NCI-H1436 (cell line): ENCODE measurements at places on chromosomes 3 and 15.

DNA sequence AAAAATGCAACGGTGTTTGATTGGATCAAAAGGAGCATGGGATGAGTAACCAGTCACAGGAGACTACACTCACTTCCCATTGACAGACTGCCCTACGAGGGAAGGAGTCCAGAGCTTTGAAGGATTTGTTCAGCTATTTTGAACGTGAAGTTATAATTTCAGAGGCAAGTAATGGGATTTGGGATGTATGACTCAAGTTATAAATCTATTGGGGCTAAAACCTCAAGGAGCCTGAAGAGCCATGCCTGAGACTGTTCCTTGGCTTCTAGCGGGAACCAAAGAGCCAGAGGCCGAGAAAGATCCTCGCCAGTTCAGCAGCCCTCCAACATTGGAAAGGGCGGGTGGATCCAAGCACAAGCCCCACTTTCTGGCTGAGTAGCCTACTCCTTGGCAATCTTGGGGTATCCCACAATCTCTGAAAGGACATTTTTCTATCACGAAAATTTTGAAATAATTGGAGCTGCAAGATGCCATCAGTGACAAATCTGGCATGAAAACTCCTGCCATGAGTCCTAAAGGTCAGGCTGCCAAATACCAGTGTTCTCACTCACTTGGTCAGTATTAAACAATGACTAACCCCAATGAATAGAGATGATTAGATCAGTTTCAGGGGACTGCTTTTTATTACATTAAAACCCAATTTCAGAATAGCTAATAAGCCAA is 48.6 kb upstream of the SLCO2A1 start:
- no peak for DNase-seq

DNA sequence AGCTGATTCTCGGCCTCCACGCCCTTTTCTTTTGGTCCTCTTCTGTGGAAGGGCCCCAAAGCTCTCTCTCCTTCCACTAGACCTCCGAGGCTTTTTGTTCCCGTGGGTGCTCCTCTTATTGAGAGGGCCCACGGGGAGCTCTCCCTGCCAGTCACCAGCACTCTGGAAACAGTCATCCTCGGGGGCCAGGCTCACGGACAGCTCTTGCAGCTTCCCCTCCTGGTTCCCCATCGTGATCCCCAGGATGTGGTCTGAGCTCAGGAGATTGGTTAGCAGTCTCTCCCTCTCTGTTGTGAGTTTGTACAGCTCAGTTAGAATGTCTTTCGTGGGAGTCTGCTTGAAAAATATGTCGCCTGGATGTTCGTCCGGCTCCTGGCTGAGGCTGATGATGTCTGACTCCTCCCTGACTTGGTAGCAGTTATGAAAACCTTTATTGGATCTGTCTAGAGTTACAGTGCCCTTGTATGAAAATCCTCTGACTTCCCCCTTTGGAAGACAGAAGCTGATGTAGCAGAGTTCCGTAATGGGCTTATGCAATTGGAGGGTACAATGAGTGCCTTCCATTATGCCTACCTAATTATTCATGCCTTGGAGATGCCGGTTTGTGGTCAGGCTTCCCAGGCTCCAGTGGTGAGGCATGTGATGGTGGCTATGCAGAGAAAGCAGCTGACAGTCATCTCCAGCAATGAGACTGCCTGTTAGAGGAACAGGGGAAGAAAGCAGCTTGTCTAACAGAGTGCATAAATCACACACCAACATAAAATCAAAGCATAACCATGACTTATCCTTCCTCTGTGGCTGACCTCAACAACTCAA is 40.0 kb downstream of the FMN1 start:
- DNase-seq = no peak

DNA sequence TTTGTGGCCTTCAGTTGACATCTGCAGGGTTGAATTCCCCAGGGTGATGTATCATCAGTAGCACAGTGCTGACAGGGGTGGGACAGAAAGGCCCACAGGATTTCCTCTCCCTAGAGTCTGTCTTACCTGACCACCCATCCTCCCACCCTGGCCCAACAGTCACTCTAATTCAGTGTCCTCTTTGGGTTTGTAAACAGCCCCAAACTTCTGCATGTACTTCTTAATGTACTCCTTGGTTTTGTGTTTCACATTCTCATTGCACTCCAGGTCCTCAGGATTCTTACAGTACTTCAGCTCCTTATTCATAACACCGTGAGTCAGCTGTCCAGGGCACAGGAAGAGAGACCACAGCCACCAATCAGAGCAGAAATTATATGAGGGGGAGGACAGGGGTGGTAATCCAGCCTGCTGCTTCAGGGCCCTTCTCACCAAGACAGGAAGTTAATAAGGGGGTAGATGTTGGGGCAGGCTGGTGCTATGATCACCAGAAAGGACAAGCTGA is 37.5 kb downstream of the NBEAL2 start:
- no peak for DNase-seq

- DNase-seq = no peak
These were observed 32.6 kb downstream of the PDCD6IP start for GRCh38 chr3:33831053-33831452.

GRCh38 chr15:40367686-40368611 is 9.9 kb downstream of the DISP2 start:
- DNase-seq = peak; percentile 64

GRCh38 chr3:171121801-171122200 is 95.3 kb upstream of the SLC2A2 start:
- DNase-seq = no peak

- DNase-seq = no peak
These were observed 35.5 kb downstream of the ZBTB20 start for GRCh38 chr3:115111632-115112031.

DNA sequence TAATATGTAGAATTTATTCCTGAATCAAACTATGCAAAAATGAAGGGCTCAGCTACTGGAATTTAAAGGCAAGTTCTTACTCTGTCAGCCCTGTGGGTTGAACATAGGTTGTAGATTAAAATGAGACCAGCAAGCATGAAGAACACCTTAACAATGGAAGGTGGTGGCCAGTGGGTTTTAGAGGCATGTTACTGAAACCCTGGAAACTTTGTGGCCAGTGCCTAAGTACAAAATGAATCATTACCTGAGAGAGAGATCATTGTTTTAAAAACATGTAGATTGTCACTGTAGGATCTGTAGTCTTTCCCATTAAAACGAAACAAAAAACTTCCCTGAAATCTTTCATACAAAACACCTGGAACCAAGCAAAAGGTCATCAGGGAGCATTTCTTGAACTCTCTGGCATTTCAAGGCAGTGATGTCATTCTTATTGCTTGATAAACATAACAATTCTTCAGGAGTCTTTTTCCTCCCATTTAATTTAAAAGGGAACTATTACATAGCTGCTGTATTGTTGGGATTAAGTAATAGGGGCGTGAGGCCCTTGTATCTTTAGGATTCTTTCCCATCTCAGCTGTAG is 51.8 kb downstream of the TMEM108 start:
- no peak for DNase-seq

DNA sequence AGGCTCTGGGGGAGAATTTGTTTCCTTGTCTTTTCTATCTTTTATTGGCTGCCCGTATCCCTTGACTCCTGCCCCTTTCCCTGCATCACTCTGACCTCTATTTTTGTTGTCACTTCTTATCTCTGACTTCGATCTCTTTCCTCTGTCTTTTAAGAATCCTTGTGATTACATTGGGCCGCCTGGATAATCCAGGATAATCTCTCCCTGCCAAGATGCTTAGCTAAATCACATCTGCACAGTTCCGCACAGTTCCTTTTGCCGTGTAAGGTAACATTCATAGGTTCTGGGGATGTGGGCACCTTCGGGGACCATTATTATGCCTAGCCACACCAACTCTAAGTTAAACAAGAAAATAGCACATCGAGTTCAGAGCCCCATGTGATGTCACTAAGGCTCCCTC is 103.0 kb upstream of the DPPA4 start:
- no peak for DNase-seq

DNA sequence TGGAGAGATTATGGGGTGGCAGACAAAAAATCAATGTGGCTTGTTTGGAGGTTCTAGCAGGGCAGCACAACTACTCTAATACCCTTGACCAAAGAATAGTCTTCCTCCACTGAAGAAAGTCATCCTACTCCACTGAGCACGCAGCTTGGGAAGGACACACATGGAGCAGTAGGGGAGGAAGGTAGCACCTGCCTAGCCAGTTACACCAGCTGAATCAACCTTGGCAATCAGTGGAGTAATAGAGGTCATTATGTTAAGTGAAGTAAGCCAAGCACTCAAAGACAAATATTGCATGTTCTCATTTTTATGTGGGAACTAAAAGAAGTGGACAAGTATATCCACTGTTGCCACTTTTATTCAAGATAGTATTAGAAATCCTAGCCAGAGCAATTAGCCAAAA is 555.8 kb upstream of the ALCAM start:
- peak; percentile 17 for DNase-seq

- DNase-seq = no peak
These were observed 75.8 kb downstream of the AAGAB start for GRCh38 chr15:67178569-67179210.
